Kasumi-1 (cell line): ENCODE measurements at places on chromosomes 7 and 10.

GRCh38 chr10:101776161-101776817 lies 375 bp upstream of the FGF8 start:
- DNase-seq, result no peak

- DNase-seq, result peak; percentile 58
Observed at GRCh38 chr10:29496341-29497162, 138.2 kb downstream of the SVIL start.

- no peak for DNase-seq
Observed at GRCh38 chr10:29078919-29079318, 210.0 kb upstream of the LYZL1 start.

DNA sequence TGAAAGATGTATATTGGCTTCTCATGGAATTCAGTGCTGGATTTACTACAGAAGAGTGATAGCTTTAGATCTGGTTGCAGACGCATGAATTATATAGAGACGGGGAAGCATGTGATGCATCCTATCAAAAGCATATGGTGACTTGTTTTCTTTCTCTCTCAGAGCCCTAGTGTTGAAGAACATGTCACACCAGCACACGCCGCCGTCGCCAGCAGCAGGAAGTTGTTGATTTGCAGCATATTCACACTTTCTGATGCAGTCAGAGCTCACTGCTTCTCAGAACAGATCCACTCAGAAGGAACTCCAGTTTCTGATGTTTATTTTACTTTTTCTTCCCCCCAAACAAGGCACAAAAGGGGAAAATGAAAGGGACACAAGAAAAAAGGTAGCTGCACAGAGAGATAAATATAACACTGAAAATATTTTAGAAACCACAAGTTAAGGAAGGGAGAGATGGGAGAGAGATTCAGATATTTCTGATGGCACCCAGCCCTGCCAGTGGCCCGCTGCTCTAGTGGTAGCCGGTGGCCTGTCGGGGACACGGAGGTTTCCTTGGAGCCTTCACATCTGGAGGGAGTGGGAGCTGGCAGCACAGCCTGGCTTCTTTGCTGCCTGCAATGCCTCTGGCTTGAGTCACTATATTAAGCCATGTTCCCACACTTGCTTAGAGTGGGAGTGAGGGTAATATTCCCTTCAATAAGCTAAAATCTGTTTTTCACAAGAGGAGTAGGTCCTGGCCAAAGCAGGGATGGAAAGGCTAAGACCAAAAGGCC lies 123.2 kb downstream of the NRP1 start:
- DNase-seq, result peak; percentile 18

- peak; percentile 64 for DNase-seq
Observed at GRCh38 chr7:80134536-80135308, at the start of gene GNAI1. TSS of gene GNAI1 (plus strand) at chr7:80134831. CDS start at chr7:80135161, 330 bp downstream.

GRCh38 chr7:73991522-73992100 lies 36.4 kb upstream of the ELN start:
- DNase-seq, result no peak

GRCh38 chr7:149822353-149822943 lies 15.7 kb upstream of the ZNF862 start:
- DNase-seq, result no peak

GRCh38 chr7:139725858-139726484 lies 51.8 kb downstream of the HIPK2 start:
- DNase-seq, result no peak

- no peak for DNase-seq
Observed at GRCh38 chr10:120969219-120969645, 118.1 kb downstream of the WDR11 start.

DNA sequence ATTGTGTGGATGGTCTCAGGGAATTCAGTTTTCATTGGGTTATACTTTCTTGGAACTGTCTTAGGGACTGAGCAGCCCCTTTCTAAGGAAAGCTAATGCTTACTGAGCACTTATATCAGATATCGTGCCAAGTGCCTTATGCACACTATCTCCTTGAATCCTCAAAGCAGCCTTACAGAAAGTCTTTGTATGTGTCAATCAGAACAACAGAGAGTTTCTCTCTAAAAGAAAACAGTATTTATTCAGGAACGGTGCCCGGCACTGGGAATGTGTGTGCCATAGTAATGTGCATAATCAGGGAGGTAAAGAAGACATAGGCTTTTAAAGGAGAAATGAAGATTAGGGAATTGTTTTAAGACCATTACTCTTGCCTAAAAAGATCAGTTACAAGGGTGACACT lies 17.3 kb downstream of the ANTXRL start:
- no peak for DNase-seq

GRCh38 chr7:122989041-122989440 lies 6.5 kb downstream of the TAS2R16 start:
- no peak for DNase-seq

DNA sequence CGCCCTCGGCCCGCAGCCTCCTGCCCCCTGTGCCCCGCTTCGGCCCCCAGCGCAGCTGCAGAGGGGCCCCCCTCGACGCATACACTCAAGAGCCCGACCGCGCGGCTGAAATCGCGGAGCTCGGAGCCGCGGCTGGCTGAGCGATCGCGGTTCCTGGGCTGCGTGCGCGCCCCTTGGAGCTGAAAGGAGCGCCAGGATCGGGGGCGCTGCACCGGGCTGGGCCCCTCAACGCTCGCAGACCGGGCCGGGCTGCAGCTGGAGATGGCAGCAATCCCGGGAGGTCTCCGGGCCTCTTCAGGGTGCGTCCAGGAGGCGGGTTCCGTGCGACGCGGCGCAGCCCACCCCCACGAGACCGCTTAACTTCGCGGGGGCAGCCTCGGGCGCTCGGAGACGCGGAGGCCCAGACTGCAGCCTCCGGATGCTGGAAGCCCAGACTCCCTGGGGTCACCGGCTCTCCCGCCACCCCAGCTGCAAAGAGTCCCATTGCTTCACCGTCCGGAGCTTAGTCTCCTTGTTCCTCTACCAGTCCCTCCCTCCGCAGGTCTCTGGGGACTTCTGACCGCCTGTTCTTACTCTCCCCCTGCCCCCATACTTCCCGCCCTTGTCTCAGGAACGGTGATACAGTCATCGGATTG lies 73.0 kb upstream of the LRRC4 start:
- DNase-seq, result peak; percentile 18

DNA sequence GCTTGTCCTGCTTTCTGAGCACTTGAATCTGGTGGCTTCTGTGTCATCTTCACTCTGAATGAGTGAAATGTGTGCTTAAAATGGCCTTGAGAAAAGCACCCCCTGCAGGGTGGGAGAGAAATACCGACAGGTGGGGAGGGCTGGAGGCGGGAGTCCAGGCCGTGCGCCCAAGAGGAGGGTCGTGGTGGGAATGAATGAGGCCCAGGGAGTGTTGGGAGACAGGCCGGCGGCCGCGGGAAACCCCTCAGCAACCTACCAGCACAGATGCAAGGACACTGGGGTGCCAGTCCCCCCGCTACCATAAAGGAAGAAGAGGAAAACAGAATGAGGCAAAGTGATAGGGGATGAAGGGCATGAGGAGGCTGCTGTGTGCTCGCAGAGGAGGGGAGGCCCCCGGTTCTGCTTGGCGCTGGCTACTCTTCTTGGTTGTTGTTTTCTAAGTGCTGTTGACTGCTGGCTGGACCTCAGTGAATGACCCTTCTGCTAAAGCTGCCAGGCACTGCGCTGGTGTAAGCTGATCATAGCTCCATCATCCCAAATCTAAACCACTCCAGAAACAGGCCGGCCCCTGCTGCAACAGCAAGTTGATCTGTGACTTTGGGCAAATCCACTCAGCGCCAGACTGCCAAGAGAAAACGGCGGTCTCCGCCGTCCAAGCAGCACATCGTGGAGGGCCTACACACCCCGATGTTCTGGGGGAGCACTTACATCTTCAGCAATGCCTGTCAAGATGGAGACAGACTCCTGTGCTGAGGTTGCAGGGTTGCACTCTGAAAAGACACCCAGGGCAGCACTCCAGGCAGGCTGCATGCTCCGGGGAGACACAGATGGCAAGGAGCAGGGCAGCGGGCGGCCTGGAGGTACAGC lies 378.5 kb downstream of the DNAJB6 start:
- no peak for DNase-seq

- DNase-seq, result no peak
Observed at GRCh38 chr10:69278446-69278963, at the start of gene HK1. TSS of gene HK1 (plus strand) at chr10:69278496.

DNA sequence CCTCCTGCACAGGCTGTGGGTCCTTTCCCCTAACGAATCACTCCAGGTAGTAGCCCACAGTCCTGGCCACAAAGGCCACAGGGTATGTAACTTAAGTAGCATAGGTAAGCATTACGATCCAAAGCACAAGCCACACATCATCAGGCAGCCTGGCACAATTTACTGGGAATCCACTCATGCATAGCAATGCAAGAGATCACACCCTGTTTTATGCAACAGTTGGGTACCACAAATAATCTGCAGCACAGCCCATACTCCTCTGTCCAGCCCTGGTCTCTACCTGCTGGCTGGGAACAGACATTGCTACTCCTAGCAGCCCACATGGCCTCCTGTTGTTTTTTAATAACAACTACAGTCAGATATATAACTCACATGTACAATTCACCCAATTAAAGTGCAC lies 34.3 kb downstream of the SRPK2 start:
- no peak for DNase-seq

GRCh38 chr10:114779803-114780576 lies 41.6 kb upstream of the FHIP2A start:
- DNase-seq, result no peak

DNA sequence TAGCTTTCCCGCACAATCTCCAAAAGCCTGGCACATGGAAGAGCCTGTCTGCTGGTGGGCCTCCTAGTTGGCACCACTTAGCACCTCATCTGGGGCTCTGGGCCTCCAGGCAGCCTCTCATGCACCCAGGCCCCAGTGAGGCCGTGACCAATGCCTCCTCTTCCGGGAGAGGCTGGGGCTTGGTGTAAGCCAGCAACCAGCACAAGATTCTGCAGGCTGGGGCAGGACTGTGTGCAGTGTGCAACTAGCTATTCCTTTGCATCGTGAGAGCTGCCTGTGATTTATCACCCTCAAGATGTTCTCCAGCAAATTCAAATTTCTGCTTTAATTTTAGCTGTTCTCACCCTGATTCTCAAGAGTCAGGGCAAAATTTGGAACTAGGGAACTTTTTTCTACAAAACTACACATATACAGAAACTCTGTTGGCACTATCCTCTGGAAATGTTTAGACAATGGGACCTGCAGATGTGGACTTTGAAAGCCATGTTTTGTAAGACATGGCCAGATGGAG lies 603.7 kb upstream of the MKI67 start:
- no peak for DNase-seq

DNA sequence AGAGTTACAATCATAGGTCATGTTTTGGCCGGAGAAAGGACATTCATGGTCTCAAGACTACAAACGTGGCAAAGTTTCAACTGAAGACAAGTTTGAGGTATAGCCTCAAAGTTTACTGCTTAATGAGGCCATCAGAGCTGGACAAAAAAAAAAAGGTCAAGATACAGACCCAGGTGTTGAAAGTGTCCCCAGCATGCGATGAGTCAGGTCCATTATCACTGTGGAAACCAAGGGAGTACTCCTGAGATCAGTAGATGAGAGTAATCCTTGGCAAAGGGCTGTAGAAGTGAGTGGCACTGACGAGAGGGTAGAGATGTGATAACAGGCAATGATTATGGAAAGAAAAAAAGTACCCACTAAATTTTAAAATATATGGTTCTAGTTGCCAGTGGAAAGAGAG lies 80.1 kb upstream of the LRRN3 start:
- DNase-seq, result no peak

DNA sequence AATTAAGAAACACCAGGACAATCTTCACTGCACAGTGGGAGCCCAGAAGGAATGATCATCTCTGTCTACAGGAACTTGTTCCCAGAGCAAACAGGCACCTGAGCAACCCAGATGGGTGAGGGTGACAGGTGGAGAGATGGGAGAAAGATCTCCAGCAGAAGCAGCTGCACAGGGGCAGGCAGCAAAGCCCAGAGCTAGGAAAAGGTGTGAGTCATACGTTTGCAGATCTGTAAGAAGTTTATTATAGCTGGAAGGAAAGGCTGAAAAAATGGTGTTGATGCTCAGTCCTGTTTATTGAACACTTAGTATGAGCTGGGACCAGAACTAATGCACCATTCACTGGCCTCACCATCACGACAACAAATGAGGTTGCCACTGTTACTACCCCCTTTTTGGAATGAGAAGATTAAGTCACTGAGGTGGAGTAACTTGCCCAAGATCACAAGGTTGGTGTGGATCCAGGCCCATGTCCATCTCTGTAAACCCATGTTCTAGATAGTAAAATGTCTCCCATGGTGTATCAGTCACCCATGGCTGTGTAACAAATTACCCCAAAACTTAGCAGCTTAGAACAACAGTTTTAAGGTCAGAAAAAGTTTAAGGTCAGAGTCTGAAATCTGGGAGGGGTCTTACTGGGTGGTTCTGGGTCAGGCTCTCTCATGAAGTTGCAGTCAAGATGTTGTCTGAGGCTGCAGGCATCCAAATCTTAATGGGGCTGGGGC lies 506.9 kb downstream of the RPS24 start:
- no peak for DNase-seq

- DNase-seq, result no peak
Observed at GRCh38 chr7:19811386-19811785, 38.0 kb upstream of the TMEM196 start.

DNA sequence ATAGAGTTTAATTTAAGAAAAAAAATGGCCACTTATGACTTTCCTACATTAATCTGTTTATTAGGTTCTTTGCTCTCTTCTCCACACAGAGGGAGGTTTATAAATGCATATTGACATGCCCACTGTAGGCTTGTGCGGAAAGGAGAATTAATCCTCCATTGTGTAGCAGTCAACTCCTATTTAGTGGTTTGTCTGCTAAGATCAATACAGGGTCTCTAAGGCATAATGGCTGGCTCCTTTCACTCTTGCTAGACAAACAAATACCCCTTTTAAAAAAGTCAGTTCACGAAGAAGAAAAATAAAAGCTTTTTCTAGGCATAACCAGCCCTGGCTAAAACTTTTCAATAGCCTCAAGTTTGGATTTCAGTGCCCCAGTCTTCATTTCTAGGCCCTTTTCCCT lies 141.6 kb downstream of the TSPAN12 start:
- DNase-seq, result no peak

- no peak for DNase-seq
Observed at GRCh38 chr7:19069842-19070241, 47.6 kb downstream of the TWIST1 start.
